Choroid plexus epithelial cell (primary cell): ENCODE measurements at places on chromosomes 2 and 18.

- DNase-seq: no peak
Observed at GRCh38 chr2:96118698-96119388, 2.5 kb upstream of the ADRA2B start.

DNA sequence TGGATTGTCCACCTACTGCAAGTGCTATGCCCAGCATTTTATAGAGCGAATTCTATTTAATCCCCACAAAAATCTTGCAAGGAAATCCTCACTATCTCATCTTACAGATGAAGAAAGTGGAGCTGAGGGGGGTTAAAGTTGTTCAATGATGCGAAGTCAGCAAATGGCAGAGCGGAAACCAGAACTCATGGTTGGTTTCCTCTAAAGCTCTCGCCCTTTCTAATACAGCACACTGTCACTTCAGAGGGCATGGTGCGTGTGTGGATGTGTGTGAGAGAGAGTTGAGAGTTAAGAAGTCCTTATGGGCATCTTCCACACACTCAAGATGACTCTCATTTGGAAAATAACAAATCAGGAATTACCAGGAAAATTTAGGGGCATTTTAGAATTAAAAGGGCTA, 78.4 kb downstream of the TGFA start:
- DNase-seq: no peak

GRCh38 chr2:29174937-29175336, 59.7 kb downstream of the CLIP4 start:
- DNase-seq: no peak

DNA sequence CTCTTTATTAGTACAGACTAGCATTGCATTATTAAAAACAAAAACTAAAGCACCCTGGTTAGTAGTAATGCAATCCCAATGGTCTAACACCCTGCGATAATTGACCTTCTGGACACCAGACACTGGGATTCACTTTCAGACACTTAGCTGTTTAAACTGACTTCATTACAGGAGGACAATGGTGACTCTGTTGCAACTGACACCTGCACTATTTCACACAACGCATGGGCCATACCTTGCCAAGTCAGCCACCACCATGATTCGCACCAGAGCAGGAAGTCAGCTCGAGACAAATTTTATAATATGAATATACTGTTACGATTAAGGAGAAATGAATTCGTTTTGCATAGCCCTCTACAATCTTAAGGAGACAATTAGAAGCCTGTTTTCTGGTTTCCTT, 150.7 kb downstream of the MEIS1 start:
- no peak for DNase-seq

- no peak for DNase-seq
Observed at GRCh38 chr18:8504880-8505435, 104.3 kb upstream of the RAB12 start.

DNA sequence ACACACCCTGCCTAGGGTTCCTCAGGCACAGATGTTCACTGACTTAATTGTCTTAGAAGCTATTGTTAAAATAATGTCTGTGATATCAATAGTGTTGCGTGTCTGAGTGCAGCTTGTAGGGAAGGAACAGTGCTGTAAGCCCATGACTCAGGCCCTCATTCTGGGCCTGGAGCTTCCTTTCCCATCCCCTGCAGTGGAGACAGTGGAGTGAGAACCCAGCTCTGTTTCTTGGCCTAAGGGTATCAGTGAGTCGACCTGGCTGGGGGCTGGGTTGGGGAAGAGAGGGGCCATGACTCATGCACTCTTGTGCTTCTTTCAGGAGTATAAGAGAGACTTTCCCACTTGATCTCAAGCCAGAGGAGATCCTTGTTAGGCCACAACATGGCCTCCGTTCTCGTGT, 106.8 kb downstream of the HRH4 start:
- no peak for DNase-seq

DNA sequence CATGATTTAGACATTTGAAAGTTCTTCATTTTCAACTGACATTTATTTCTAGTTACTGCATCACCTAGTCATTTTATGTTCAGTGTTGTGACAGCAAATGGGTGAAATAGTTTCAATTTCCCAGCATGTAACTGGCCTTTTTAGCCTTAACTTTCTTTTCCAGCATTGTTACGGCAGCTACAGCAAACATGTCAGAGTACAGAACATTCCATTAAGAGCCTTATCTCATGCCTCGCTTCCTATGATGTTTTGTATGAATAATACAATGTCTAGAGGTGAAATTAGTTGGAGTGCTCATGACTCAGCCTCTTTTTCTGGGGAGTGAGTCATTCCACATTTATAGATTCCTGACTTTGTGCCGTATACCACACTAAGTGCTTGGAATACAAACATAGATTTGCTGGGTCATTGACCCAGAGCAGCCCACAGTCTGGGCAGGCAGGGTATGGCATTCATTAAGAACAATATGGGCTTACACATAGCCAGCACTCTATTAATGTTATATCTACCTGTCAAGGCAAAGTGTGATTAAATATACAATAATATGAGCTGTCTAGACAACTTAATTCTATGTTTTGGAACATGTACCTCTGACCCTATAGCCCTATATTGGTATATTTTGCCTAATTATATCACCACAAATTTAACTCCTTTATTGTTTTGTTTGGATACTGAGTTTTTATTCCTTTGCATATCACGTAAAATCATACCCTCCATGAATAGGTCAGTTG, 72.2 kb downstream of the MAP2 start:
- DNase-seq: peak; percentile 98

GRCh38 chr18:36905571-36905970, 76.6 kb downstream of the KIAA1328 start:
- no peak for DNase-seq

DNA sequence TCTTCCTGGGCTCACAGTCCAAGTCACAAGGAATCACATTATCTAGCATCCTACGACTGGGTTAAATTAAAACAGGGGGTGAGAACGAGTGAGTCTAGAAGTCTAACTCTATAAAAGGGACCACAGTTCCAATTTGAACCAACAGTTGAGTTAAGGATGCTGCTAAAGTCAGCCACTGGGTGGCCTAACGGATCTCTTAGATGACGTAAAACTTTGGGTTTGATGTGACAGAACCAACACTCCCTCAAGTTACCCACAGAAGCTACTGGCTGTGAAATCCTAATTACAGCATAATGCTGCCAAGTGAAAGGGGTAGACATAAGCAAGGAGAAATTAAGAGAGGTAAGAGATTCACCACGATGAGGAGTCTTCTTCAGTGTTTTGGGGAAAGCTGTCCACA, 32.7 kb upstream of the RUFY4 start:
- peak; percentile 23 for DNase-seq

- DNase-seq: peak; percentile 36
Observed at GRCh38 chr18:3596637-3597384, 146.8 kb downstream of the TGIF1 start.

DNA sequence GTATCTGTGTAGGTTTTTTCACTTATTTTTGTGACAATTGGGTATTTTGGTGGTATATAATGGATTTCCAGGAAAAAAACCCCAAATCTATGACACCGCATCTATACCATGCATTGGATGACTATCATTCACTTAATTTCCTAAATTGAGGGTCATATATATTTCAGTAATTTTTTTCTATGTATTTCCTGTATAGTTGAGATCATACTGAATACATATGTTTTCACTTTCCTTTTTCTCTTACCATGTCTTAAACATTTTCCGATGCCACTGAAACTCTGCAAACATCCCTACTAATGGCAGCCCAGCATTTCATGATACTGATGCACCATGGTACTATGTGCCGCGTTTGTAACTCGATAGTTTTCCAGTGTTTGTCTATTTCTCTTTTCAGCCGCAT, 40.4 kb downstream of the CDKL4 start:
- no peak for DNase-seq

- no peak for DNase-seq
Observed at GRCh38 chr2:217362286-217362685, 502.4 kb upstream of the TNP1 start.

GRCh38 chr2:42021464-42021863, 26.4 kb upstream of the PKDCC start:
- DNase-seq: peak; percentile 91

DNA sequence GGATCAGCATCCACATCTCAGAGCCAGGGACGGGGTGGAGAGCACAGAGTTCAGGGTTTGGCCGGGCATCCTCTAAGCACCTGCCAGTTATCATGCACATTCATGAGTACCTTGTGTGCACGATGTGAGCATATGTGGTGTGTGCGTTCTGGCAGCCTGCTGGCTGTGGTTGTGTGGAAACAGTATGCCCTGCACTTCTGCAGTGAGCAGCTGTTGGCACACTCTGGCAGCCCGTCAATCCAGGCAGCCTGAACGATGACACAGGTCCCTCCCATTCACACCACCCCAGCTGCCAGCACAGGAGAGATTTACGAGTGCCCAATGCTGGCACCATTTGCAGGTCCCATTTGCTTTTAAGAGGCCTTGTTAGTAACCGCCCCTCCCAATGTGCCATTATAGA, 74.2 kb downstream of the CD8B2 start:
- no peak for DNase-seq

DNA sequence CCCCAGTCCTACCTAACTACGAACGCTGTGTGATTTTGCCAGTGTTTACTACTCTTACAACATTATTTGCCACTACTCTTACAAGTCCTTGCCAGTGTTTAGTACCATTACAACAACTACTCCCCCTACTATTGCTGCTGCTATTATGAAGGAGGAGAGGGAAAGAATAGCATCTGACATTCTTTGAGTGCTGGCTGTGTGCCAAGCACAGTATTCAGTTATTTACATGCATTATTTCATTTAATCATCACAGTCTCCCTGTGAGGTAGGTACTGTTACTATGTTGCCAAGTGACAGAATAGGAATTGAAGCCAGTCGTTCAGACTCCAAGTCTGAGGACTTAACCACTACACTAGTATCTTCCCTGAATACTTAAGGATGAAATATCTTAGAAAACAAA, 185.9 kb upstream of the FOSL2 start:
- DNase-seq: peak; percentile 64

DNA sequence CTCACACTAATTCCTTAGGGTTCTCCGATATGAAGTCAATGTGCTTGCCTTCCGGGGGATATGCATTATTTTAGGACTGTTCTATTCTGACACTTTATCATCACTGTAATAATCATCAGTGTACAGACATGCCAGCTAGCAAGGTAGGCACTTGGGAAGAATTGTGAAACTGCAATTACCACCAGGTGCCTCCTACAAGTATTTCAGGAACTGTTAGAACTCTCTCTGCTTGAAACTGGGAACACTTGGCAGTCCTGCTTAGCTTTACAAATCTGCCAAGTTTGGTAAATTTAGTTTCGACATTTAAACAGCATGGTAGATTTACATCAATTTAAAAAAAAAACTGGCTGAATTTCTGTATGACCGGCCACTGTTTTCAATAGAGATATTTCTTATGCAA, 128.7 kb downstream of the SATB2 start:
- DNase-seq: no peak

DNA sequence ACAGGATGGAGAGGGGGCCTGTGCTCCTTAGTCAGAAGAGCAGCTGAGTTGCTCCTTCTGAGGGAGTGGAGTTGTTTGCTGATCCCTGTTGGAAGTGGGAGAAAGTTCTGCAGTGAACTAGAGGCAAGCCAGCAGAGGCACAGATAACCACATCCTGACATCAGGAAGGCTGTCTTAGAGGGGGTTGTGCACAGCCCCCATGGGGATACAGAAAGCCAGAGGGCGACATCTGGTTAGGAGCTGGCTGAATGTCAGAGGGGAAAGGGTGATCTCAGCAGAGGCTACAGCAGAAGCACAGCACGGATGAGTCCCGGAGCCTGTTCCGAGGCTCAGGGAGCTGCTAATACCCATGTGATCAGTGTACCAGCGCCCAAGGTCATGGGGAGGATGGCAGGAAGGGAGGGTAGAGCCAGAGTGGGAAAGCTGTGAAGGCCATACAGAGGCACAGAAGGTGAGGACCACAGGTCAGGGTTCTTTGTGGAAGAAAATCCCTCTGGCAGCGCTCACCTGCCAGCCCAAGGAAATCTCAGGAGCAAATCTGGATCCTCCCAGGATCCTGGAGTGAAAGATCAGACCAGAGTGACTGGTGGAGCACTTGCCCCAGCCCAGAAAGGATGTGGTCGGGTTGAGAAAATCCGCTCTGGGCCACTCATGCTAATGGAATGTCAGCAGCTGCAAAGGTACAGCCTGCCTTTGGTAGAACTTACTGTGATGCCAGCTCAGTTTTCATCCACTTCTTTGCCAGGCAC, 111.8 kb downstream of the STPG4 start:
- DNase-seq: peak; percentile 94

DNA sequence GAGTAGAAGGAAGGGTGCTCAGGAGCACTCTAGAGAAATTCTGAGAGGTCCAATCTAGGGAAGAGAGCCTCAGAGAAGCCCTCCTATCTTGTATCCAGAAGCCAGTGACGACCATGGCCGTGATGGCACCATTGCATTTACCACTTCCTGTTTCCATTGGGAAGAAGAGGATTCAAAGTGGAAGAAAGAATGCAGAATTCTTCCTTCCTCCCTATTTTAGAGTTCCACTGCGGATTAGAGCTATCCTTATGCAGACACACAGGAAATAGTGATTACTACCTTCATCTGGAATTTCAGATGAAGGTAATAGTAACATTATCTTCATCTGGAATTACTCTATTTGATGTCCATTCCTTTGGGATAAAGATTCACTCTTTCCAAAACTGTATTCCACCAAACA, 45.6 kb upstream of the PCBP1 start:
- peak; percentile 6 for DNase-seq

DNA sequence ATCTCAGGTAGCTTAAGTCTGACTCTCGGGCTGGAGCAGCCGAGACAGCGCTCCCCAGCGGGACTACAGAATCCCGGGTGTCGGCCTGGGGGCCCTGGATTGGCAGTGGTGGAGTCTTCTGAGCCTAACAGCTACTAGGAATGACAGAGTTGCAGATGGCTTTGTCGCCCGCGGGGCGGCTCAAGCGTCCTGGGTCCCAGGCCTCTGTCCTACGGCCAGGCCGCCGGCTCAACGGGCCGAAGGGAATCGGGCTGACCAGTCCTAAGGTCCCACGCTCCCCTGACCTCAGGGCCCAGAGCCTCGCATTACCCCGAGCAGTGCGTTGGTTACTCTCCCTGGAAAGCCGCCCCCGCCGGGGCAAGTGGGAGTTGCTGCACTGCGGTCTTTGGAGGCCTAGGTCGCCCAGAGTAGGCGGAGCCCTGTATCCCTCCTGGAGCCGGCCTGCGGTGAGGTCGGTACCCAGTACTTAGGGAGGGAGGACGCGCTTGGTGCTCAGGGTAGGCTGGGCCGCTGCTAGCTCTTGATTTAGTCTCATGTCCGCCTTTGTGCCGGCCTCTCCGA, 8.8 kb downstream of the SIX2 start:
- no peak for DNase-seq

DNA sequence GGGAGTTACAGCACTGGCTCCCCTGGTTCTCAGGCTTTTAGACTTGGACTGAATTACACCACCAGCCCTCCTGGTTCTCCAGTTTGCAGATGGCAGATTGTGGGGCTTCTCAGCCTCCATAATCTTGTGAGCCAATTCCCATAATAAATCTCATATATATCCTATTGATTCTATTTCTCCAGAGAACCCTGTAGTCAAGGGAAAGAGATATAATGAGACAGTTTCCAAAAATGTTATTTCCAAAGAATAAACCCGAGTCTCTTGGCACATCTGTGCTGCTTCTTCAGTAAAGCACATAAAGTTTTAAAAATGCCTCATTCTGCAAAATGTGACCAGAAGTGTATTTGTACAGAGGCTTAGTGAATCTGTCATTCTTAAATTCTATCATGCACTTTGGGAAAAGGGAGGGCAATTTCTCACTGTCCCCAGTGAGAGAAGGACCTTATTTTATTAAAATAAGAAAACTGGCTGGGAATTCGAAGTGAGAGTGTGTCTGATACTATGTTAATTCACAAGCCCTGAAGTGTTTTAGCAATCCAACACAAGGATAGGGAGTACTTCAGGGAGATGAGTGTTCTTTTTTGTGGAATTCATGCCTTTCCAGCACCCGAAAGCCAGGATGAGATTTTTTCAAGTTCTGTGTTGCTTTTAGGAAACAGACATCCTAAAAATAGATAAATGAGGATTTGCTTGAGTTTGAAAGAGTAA, 282.4 kb upstream of the CHAC2 start:
- no peak for DNase-seq
